GM12878 (cell line): ENCODE measurements at places on chromosomes 7 and 10. TPM values are rescaled to one million over a fixed set of nuclear protein-coding genes. Genes with fewer than 3 reads are reported as not detected.

The SSC4D gene
- polyA plus RNA-seq: 0.79 and 0.99 TPM in 2 replicates

The NUTM2A gene
- 0.13 TPM in 1 of 2 replicates, not detected in the other for polyA plus RNA-seq

The SPDYE9 gene
- 1.2 and 1.8 TPM in 2 replicates for polyA plus RNA-seq

The SLC26A5 gene
- 0.07 TPM in 1 of 2 replicates, not detected in the other for polyA plus RNA-seq

The PBLD gene
- polyA plus RNA-seq: 1.8 and 2.0 TPM in 2 replicates

The CALHM3 gene
- 0.10 TPM in 1 of 2 replicates, not detected in the other for polyA plus RNA-seq

The WNT8B gene
- polyA plus RNA-seq: not detected in 2 replicates

The TMEM26 gene
- not detected in 2 replicates for polyA plus RNA-seq

The GDF2 gene
- not detected in 2 replicates for polyA plus RNA-seq

The CCDC71L gene
- 1.1 and 1.8 TPM in 2 replicates for polyA plus RNA-seq

The UCN3 gene
- not detected in 2 replicates for polyA plus RNA-seq

The MCM10 gene
- polyA plus RNA-seq: 35.1 and 38.6 TPM in 2 replicates

The UPK3B gene
- 0.35 TPM in 1 of 2 replicates, not detected in the other for polyA plus RNA-seq

The GARIN1A gene
- polyA plus RNA-seq: 0.11 TPM in 1 of 2 replicates, not detected in the other

The SLC13A1 gene
- polyA plus RNA-seq: not detected in 2 replicates

The ENTPD1 gene
- 129 and 132 TPM in 2 replicates for polyA plus RNA-seq

The PKD2L1 gene
- polyA plus RNA-seq: not detected in 2 replicates

The TDRD1 gene
- polyA plus RNA-seq: not detected in 2 replicates

The OR2A1 gene
- 0.08 and 0.24 TPM in 2 replicates for polyA plus RNA-seq

The NKX1-2 gene
- polyA plus RNA-seq: not detected in 2 replicates

The WDR37 gene
- 7.0 and 7.7 TPM in 2 replicates for polyA plus RNA-seq

The ELOVL3 gene
- 0.18 TPM in 1 of 2 replicates, not detected in the other for polyA plus RNA-seq

The CCDC3 gene
- not detected in 2 replicates for polyA plus RNA-seq

The CFAP46 gene
- polyA plus RNA-seq: 0.03 TPM in 1 of 2 replicates, not detected in the other

The YWHAG gene
- 26.1 and 29.6 TPM in 2 replicates for polyA plus RNA-seq

The PTPRN2 gene
- 0.04 TPM in 1 of 2 replicates, not detected in the other for polyA plus RNA-seq

The SLC18A3 gene
- not detected in 2 replicates for polyA plus RNA-seq

The INHBA gene
- not detected in 2 replicates for polyA plus RNA-seq

The OR9A2 gene
- polyA plus RNA-seq: not detected in 2 replicates

The GFRA1 gene
- 0.19 TPM in 1 of 2 replicates, not detected in the other for polyA plus RNA-seq

The VWDE gene
- 0.75 and 1.1 TPM in 2 replicates for polyA plus RNA-seq

The TMEM176A gene
- not detected in 2 replicates for polyA plus RNA-seq

The ZC3HAV1 gene
- 48.1 and 51.4 TPM in 2 replicates for polyA plus RNA-seq

The CHRM2 gene
- polyA plus RNA-seq: not detected in 2 replicates

The ALDH18A1 gene
- polyA plus RNA-seq: 107 and 119 TPM in 2 replicates

The IFIT1 gene
- polyA plus RNA-seq: 13.9 and 19.1 TPM in 2 replicates

The HYAL4 gene
- 0.14 and 0.33 TPM in 2 replicates for polyA plus RNA-seq

The FAM53B gene
- polyA plus RNA-seq: 7.4 and 7.7 TPM in 2 replicates

The ACSL5 gene
- 54.1 and 54.5 TPM in 2 replicates for polyA plus RNA-seq

The PRPS1L1 gene
- not detected in 2 replicates for polyA plus RNA-seq

The SPDYE1 gene
- polyA plus RNA-seq: 0.70 and 1.1 TPM in 2 replicates

The PLA2G12B gene
- not detected in 2 replicates for polyA plus RNA-seq

The PSD gene
- polyA plus RNA-seq: 2.0 and 2.1 TPM in 2 replicates

The ZNF277 gene
- polyA plus RNA-seq: 10.6 and 13.7 TPM in 2 replicates

The CCL26 gene
- polyA plus RNA-seq: not detected in 2 replicates

The HTR5A gene
- polyA plus RNA-seq: not detected in 2 replicates

The TLX1 gene
- polyA plus RNA-seq: not detected in 2 replicates

The COL17A1 gene
- not detected in 2 replicates for polyA plus RNA-seq

The HOXA6 gene
- polyA plus RNA-seq: 0.20 TPM in 1 of 2 replicates, not detected in the other

The AKR1C4 gene
- polyA plus RNA-seq: 0.20 TPM in 1 of 2 replicates, not detected in the other

The NUTM2D gene
- polyA plus RNA-seq: 0.05 and 0.15 TPM in 2 replicates

The NEUROD6 gene
- polyA plus RNA-seq: not detected in 2 replicates

The ITGB8 gene
- polyA plus RNA-seq: 0.85 and 0.95 TPM in 2 replicates
